RCC 7860 (cell line): ENCODE measurements at places on chromosomes 16 and 17.

DNA sequence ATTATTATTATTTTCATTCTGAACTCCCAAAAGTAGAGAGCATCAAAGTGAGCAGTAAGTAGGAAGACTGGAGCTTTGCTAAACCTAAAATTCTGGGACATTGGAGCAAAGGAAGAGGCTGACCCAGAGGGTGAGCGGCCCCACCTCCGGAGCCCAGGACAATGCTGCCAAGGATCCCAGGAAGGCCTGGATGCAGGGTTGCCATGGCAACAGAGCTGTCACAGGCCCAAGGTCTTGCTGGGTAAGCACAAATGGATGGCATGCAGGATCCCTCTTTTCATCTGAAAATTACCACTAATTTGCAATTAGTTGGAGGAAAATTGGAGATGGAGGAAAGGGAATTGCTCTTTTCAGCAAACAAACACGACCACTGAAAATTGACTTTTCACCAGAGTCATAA, 457.9 kb upstream of the CDH5 start:
- DNase-seq = no peak

DNA sequence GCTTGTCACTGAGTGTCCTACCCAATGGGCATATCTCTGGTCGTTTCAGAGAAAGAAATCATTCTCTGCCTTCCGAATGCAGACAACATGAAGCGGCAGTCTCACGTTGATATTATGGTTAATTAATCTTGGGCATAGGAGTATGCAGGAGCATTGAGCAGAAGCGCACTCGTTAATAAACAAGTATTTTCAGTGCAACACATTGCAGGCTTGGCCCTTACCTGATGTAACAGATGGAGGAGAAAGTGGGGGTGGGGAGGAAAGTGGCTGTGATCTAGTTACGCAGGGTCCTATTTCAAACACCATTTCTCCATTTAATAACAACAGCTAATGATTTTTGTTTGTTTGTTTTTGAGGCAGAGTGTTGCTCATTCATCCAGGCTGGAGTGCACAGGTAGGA, 414.0 kb upstream of the RBFOX1 start:
- no peak for DNase-seq

- no peak for DNase-seq
These were observed 9.1 kb downstream of the PLCD3 start for GRCh38 chr17:45123076-45123770.

DNA sequence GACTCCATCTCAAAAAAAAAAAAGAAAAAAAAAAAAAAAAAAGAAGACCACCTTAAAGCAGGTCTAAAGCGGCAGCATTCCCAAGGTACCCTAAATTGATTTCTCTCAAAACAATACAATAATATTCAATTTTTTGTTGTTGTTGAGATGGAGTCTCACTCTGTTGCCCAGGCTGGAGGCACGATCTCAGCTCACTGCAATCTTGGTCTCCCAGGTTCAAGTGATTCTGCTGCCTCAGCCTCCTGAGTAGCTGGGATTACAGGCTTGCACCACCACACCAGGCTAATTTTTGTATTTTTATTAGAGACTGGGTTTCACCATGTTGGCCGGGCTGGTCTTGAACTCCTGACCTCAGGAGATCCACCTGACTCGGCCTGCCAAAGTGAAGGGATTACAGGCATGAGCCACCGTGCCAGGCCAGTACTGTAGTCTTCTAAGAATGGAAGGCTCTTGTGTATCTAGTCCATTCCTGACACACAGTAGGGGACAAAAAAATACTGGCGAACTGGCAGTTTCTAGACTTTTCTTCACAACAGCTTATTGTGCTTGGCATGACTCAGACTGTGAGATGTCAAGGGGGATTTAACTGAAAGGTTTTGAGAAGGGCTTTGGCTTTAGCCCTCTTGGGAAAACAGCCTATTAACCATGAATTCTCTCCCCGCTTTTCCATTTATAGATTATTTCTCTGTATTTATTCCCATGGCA, 17.3 kb downstream of the CDR2 start:
- no peak for DNase-seq

DNA sequence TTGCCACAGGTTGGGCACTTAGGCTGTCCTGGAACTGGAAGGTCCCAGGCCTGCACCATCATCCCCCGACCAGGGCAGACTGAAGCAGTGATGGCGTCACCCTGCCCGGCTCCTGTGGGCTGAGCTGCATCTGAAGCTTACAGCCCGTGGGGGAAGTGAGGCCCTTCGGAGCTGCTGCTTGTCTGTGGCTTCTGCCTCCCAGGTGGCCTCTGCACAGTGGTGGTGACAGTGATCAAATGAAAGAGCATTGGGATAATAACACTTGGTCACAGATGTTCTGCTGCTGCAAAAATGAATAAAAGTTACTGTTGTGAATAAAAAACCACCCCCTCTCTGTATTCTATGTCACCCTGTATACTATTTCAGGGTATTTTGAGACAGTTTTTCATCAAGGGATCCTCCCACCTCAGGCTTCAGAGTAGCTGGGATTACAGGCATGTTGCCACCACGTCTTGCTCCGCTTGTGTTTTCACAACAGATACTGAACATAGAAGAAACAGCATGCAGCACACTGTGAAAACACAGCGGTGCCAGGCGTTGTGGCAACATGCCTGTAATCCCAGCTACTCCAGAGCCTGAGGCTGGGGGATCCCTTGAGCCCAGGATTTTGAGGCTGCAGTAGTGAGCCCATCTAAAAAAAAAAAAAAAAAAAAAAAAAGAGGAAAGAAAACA, 165.0 kb downstream of the LGALS9B start:
- no peak for DNase-seq

GRCh38 chr17:72977771-72978417, 114.6 kb downstream of the SLC39A11 start:
- peak; percentile 80 for DNase-seq

DNA sequence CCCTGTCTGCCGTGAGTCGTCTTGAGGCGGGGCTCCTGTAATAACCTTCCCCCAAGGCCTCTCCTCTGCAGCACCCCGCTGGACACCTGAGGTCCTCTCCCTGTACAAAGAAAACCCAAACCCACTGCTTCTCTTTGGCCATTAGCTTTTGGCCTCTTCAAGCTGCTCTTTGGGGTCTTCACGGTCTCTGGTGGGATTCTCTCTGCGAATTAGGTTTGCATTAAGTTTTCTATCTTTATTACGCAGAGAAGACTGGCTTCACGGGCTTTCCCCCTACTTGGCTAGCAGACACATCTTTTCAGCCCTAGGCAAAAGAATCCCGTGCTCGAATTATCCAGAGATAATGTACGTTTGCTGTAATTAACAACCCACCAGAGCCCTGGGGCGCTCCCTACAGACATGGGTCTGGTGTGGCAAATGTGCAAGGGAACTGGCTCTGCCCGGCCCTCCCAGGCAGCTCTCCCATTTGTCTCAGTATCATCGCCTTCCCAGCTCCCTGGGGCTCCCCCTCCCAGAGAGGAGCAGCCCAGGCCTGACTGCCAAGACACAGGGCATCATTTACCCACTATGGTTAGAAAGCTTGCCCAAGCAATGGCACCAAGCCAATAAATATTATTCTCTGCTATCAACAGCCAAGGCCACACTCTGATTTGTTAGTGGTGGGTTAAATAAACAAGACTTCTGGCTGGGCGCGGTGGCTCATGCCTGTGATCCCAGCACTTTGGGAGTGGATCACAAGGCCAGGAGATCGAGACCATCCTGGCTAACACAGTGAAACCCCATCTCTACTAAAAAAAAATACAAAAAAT, 24.7 kb upstream of the KLHDC4 start:
- DNase-seq = peak; percentile 32

- no peak for DNase-seq
These were observed 24.5 kb downstream of the ABCC3 start for GRCh38 chr17:50659179-50659578.
